ENCODE measurements at places on chromosomes 12 and 14.
A peak's percentile ranks its signal among the peaks of the same experiment; 100 is the strongest.

DNA sequence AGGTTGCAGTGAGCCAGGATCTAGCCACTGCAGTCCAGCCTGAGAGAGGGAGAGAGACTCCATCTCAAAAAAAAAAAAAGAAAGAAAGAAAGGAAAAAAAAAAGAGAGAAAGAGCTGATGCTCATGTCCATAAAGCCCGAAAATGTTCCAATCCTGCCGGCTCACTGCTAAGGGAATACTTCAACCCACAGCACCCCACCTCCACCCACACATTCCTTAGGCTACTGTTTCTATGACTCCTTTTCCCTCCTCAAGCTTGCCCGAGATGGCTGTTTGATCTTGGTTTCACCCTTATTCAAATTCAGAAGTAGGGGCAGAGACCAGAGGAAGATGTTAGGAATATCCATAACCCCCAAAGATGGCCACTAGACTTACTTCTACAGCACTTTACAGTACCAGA is 59.5 kb upstream of the RASSF3 start:
- DNase-seq = no peak

GRCh38 chr14:97827746-97828145 is 1030.6 kb downstream of the VRK1 start:
- DNase-seq = no peak

GRCh38 chr12:42118136-42118879 is 26.4 kb downstream of the GXYLT1 start:
- no peak for DNase-seq

DNA sequence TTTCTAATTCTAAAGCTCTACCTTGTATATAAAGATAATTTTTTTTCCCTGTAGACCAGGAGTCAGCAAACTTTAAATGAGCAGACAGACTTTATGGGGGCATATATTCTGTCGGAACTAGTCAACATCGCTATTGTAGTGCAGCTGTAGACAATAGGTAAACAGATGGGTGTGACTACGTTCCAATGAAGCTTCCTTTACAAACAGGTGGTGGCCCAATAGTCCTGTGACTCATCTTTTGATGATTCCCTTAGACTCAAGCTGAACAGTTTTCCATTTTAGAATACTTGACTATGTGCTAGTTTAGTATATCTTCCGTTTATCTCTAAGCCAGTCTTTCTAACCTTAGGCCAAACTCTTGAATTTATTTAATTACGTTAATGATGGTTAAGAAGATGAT is 16.3 kb downstream of the MUCL1 start:
- no peak for DNase-seq

DNA sequence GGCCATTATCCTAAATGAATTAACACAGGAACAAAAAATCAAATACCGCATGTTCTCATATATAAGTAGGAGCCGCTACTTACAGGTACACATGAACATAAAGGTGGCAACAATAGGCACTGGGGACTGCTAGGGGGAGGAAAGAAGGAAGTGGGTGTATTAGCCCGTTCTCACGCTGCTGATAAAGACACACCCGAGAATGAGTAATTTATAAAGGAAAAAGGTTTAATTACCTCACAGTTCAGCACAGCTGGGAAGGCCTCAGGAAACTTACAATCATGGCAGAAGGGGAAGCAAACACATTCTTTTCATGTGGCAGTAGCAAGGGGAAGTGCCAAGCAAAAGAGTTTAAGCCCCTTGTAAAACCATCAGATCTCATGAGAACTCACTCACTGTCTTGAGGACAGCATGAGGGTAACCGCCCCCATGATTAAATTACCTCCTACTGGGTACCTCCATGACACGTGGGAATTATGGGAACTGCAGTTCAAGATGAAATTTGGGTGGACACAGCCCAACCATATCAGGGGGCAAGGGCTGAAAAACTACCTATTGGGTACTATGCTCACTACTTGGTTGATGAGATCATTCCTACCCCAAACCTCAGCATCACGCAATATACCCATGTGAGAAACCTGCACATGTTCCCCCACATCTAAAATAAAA is 16.4 kb upstream of the MIA2 start:
- no peak for DNase-seq

GRCh38 chr12:116896411-116896924 is 14.3 kb upstream of the FBXW8 start:
- no peak for DNase-seq

DNA sequence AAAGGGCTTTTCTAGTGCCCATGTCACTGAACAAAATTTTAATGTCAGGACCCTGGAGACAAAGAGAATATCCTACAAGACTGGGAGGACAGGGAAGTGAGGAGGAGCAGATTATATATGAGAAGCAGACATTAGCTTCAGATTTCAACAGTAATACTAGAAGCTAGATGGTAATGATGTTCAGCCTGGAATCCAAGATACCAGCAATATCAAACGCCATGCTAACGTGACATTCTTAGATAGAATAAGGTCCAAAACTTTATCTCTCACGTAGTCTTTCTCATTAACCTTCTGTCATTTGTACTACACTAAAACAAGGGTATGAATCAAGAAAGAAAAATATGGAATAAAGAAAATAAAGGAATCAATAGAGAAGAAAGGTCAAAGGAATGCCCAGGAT is 18.7 kb downstream of the SOS2 start:
- DNase-seq = no peak

- DNase-seq = no peak
Measured at GRCh38 chr12:65387396-65387795, 108.9 kb downstream of the MSRB3 start.

DNA sequence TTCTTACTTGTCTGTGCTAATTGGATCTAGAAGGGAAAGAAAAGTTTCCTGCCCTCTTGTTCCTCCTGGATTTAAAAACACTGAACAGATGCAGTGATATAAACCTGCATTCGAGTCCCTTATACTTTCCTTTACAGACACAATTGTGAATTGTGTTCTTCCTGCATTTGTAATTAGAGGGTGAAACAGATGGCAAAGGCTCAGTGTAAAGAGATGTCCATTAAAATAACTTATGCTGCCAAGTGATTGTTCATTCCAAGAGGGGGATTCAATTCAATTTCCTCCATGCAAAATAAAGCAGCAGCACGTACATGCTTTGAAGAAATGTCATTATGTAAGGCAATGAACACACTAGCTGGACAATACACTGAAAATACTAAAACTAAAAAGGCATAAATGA is 248.3 kb upstream of the LRIG3 start:
- no peak for DNase-seq

DNA sequence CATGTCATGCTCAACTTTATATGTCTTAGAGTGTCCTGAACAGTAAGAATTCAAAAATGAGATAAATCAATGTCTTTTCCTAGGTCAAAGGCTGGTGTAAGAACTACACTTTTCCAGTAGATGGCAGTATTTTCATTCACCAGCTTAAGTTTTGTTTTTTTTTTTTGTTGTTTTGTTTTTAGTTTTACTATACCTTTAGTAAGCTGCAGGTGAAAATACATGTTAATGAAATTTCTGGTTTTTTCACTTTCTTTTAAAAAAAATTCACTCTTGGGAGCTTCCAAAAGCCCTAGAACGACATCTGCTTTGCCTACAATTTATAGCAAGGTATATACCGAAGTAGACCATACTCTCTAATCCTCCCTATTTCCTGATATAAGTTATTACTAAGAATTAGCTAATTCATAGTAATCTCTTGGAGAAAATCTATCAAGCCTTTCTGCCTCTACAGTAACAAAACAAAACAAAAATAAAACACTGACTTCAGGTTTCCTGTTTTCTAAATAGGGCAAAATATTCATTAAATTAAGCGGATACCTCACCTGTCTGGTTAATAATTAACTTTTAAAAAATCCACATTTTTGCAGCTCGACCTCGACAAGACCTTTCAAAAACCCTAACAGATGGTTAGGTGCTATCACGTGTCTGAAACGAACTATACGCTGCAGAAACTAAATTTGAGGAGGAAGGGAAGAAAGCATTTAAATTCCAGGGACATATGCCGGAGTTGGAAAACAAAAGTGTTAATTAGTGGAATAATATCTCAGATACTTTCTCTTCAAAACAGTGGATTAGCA is 2.7 kb upstream of the SAMD4A start:
- DNase-seq = peak; percentile 51

DNA sequence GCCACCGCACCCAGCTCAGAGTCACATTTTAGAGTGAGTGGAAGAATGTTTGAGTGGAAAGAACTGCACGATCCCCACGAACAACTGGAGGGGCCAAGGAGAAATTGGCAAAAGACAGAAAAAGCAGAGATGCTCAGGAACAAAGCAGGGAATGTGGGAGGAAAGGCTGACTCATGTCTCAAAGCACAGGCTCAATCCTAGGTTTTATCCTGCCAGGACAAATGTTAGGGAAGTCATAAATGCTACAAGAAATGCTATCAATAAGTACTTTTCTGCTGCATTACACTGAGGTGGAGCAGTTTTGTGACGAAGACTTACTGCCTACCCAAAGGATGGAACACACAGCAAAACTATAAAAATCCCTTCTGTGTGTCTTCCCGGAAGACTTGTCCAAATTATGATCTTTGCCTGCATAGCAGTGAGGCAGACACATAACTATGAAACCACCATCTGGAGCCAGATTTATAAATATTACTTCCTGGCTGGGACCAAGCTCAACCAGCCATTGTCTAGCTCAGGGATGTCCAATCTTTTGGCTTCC is 26.7 kb downstream of the NIN start:
- no peak for DNase-seq

DNA sequence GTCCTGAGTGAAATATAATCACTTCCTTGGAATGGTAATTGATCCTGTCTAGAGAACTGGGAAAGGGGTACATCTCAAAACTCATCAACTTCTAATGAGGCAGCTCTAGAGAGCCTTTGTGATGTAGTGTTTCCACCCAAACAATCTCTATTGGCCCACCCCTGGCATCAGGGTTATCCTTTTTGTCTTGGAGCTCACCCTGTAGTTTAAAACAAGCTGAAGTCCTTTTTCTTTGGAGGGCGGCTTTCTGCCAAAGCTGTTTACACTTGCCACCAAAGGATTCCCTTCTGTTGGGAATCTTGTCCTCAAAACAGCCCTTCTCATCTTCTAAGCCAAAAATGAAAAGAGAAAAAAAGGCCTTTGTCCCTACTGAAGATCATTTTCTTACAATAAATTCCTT is 60.6 kb upstream of the GTF2A1 start:
- DNase-seq = no peak

GRCh38 chr14:104892531-104893434 is 27.7 kb downstream of the CEP170B start:
- DNase-seq = no peak

DNA sequence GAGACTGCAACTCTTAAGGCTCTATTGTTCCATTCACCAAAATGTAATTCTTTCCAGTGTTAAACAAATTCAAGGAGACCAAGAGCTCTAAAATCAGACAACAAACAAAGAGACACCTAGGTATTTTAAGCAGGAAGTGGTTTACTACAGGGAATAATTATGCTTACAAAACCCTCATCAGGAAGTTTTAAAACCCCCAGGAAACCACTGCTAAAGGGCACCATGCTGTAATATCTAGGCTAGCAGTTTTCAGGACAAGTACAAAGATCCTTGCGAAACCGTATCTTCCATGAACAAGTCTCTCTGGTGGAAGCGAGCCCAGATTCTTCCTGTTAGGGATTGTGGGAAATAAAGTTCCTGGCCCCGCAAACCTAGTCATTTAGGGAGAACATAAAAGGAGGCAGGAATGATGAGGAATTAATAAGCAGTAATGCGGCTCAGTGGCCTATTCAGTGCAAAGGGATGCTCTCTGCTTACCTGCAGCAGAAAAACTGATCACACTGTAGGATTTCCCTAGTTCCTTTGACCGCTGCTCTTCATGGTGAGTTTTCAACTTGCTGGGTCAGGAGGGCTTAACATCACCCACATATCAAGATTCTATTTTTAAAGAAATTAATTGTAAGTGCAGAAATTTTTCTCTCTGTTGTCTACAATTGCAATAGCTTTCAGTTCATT is 42.8 kb downstream of the ACSM4 start:
- DNase-seq = peak; percentile 10

DNA sequence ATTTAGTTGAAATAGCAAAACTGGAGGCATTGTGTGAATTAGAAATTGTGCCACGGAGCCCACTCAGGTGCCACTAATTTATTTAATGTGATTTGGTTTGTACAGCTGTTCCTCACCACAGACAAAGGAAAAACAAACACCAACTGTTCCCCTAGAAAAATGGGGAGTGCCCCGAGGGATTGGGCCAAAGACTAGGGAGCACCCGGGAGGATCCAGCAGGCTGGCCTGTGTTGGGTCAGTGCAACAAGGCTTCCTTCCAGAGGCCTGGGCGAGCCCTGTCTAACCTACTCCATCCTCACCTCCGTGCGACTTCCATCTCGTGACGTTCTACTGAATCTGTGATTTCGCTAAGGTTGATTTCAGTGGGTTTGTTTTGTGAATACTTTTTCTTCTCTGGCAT is 206.2 kb downstream of the CHST11 start:
- DNase-seq = no peak

GRCh38 chr14:24398293-24398652 is 530 bp upstream of the NYNRIN start:
- no peak for DNase-seq

DNA sequence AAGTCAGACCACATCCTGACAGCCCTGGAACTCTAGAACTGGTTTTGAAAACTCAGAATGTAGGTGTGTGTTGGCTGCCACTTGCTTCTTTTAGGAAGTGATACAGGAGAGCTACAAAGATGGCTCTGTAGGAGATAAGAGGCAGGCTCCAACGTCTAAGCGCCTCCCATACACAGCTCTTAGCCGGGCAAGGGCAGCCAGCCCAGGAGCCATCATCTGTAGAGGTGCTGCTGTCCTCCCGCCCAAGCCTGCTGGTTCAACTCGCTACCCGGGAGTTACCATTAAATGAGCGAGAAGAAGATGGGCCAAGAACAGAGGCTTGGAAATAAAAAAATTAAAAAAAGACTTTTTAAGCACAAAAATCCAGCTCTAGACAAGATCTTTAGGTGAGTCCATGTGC is 61.2 kb upstream of the DIO3 start:
- DNase-seq = no peak

DNA sequence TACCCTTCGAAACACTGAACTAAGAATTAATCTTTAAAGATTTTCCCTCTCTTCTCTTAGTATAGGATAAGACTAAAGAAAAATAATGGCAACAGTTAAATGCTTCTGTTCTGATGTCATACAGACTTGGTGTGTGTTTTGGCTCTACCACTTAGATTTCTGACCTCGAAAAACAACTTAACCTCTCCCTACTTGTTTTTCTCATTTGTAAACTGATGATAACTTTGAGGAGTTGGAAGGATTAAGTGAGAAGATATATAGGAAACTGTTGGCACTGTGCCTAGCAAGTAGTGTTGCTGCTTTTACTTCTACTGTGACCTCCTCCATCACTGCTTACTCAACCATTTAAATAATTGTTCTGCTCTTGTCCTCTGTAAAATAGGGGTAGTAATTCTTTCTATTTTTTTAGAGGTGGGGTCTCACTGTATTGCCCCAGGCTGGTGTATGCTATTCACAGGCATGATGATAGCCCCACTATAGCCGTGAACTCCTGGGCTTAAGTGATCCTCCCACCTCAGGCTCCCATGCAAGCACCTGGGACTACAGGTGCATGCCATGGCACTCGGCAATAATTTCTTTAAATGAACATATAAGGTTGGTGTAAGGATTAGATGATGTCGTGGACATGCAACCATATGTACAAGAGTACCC is 22.4 kb downstream of the PALS1 start:
- DNase-seq = no peak

GRCh38 chr12:80710727-80711449 is 3.5 kb downstream of the MYF6 start:
- DNase-seq = no peak

- DNase-seq = no peak
Measured at GRCh38 chr12:42587601-42588523, 1.7 kb downstream of the PRICKLE1 start.
